ENCODE measurements at places on chromosomes 7 and 10. TPM values are rescaled to one million over a fixed set of nuclear protein-coding genes. Genes with fewer than 3 reads are reported as not detected.
A peak's percentile ranks its signal among the peaks of the same experiment; 100 is the strongest.

Gene SHH
- total RNA-seq: 1.1 TPM

Gene MSMB
- 7.4 TPM for total RNA-seq

Gene INA
- 1.3 TPM for total RNA-seq

Gene FBH1
- 79.4 TPM for total RNA-seq

Gene PRKG1
- total RNA-seq: 0.21 TPM

Gene NPY4R
- not detected for total RNA-seq

Gene WNT8B
- not detected for total RNA-seq

Gene ATP6V0A4
- total RNA-seq: 5.6 TPM

Gene CALHM2
- total RNA-seq: 0.45 TPM

GRCh38 chr7:116441534-116441933 is 58.0 kb upstream of the CAV2 start:
- no peak for DNase-seq
- H3K27me3 ChIP-seq: no peaks in the 10 kb centered on the region
- H3K4me3 ChIP-seq: no peak overlapping the region
- peak overlapping the region; percentile 71 for H3K27ac ChIP-seq

- H3K27me3 ChIP-seq: no peaks in the 10 kb centered on the region
- no peak for DNase-seq
- no peaks in the 10 kb centered on the region for H3K36me3 ChIP-seq
- peaks cover 19% of the 10 kb centered on the region for H3K4me1 ChIP-seq
Observed at GRCh38 chr10:60662917-60663614, 115.2 kb upstream of the CDK1 start.

DNA sequence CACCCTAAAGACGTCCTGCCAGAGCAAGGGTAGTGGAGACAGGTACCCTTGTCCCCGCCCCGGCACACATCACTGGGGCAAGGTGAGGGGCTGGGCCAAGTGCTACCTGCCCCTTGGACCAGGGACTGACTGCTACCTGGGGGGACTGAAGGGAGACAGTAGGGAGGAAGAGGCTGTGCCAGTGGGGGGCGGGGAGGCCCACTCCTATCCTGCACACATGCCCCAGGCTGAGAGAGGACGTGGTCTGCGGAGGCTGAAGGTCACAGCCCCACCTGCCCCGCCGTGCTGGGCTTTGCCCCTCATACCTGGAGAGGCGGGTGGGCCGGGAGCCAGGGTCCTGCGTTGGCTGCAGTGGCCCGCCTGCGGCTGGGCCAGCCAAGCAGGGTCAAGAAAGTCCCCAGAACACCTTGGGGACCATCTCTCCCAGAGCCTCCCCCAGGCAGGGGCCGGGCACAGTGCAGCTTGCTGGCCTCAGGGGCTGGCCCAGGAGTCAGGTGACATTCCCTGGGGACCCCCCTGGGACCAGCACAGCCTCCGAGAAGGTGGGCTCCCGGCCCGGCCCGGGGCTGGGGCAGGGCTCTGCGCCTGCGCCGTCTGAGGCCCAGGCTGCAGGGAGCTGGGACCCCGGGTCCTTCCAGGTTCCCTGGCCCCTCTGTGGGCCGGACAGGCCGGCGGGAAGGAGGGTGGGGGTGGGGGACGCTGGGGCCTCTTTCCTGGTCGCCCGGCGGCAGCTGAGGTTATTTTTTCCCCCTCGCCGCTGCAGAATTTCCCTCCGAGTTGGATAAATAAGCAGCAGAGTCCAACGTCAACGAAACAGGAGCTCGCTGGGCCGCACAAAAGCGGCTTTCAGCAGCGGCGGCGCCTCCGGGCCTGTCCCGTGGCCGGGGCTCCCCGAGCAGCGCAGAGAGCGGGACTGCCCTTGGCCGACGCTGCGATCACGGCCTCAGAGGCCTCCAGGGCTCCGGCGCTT is 9.8 kb upstream of the FZD9 start:
- no peak overlapping the region for H3K27ac ChIP-seq
- no peaks in the 10 kb centered on the region for H3K36me3 ChIP-seq
- H3K4me3 ChIP-seq: no peak overlapping the region
- H3K27me3 ChIP-seq: peaks cover 13% of the 10 kb centered on the region
- H3K4me1 ChIP-seq: no peaks in the 10 kb centered on the region
- no peak for DNase-seq

DNA sequence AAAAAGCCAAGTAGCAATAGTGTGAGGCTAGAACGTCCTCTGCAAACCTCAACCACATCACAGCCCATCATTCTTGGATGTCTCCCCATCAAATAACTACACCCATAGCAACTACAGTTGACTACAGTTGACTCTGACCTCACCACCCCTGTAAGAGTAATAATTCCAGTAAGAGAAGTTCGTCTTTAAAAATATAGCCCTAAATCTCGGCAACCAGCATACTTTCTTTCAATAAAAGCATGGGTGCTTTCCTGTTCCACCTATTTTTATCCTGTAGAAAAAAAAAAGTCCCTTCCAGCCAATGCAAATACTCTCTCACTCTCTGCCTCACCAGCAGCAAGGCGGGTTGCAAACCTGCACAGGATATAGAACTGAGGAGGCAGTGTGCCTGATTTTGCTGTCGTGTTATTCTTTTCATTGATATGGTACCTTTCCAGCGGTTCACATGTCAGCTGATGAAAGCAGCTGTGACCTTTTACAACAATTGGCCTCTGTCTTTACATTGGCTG is 187.5 kb upstream of the NFE2L3 start:
- no peak for DNase-seq
- no peak overlapping the region for H3K4me3 ChIP-seq
- no peaks in the 10 kb centered on the region for H3K36me3 ChIP-seq
- H3K27ac ChIP-seq: no peak overlapping the region

DNA sequence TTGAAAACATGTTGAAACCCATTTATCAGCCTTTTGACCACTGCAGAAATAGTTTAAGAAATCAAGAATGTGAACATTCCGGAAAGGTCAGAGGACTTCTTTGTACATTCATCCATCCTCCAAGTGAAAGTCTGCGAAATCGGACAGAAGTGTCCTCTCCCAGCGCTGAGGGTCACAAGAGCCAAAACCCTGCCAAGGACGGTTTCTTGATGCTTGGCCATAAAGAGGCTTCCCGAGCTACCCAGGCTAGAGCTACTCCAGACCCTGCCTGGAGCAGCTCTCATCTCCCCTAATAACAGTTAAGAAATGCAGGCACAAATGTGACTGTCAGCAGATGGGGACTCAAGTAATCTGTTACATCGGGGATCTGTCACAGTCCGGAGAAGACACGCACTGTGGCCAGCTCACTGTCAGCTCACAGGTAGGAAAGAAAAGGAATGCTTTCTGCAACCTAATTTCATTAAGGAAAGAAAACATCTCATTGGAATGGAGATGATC is 4.5 kb upstream of the CYTH3 start:
- H3K36me3 ChIP-seq: peaks cover 18% of the 10 kb centered on the region
- peaks cover 28% of the 10 kb centered on the region for H3K4me1 ChIP-seq
- DNase-seq: no peak
- no peaks in the 10 kb centered on the region for H3K27me3 ChIP-seq
- H3K27ac ChIP-seq: no peak overlapping the region

- H3K27ac ChIP-seq: peak overlapping the region; percentile 49
- peak; percentile 0 for DNase-seq
- no peaks in the 10 kb centered on the region for H3K36me3 ChIP-seq
- peaks cover 29% of the 10 kb centered on the region for H3K4me1 ChIP-seq
- no peaks in the 10 kb centered on the region for H3K27me3 ChIP-seq
Observed at GRCh38 chr10:110042891-110043290, 35.1 kb downstream of the ADD3 start.

- no peak overlapping the region for H3K4me3 ChIP-seq
- DNase-seq: peak; percentile 62
- no peaks in the 10 kb centered on the region for H3K36me3 ChIP-seq
- peaks cover 34% of the 10 kb centered on the region for H3K4me1 ChIP-seq
Observed at GRCh38 chr10:11587722-11588259, 23.7 kb downstream of the USP6NL start.

DNA sequence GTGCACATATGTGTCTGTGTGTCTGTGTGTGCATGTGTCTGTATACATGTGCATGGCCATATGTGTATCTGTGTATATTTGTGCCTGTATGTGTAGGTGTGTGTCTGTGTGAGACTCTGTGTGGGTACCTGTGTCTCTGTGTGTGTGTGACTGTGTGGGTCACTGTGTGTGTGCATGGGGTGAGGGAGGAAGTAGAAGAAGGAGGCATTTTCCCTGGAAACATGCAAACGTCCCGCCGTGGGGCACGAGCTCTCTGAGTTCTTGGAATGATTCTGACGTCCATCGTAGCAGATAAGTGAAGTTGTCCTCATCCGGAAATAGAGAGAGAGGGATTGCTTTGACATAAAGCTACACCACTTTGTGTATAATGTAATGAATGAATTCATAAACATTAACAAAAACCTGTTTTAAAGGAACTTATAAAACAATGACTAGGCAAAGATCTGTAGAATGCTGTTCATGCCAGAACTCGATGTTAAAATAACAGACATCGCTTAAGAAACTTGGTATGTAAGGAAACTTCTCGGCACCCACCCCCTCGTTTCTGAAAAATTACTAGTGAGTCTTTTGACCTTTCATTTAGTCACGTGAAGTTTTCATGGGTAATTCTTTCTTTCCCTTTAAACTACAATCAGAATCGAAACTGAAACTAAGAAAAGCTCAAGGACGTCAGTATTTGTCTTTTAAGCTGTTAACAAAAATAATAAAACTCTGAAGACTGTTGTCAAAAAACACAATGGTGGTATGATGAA is 43.6 kb upstream of the KLF6 start:
- H3K27ac ChIP-seq: peak overlapping the region; percentile 92
- peaks cover 12% of the 10 kb centered on the region for H3K36me3 ChIP-seq
- H3K4me1 ChIP-seq: peaks cover 41% of the 10 kb centered on the region
- H3K4me3 ChIP-seq: peak overlapping the region; percentile 74

DNA sequence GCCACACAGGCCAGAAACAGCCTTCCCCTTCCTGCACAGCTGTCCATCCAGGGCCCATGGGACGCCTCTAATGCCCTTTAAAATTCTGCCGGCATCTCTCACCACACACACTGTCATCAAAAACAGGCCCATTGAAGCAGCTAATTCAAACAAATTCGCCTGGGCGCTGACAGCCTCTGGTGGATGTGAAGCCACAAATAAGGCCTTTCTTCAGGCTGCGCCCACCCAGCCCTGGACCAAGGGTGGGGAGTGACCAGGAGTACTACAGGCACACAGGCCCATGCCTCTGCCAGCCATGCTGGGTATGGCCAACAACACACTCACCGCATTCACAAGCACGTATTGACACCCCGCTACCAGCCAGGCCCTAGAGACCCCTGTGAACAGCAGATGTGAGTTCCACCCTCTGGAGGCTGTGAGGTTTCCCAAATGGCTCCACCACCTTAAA is 54.6 kb downstream of the SLIT1 start:
- no peak overlapping the region for H3K27ac ChIP-seq
- H3K4me3 ChIP-seq: no peak overlapping the region
- peaks cover 95% of the 10 kb centered on the region for H3K27me3 ChIP-seq
- H3K36me3 ChIP-seq: no peaks in the 10 kb centered on the region
- no peak for DNase-seq
- H3K4me1 ChIP-seq: no peaks in the 10 kb centered on the region

- H3K4me3 ChIP-seq: no peak overlapping the region
- no peak for DNase-seq
- H3K27me3 ChIP-seq: no peaks in the 10 kb centered on the region
Observed at GRCh38 chr10:116255886-116256751, 16.9 kb downstream of the GFRA1 start.

GRCh38 chr7:11779864-11780674 is 51.9 kb downstream of the THSD7A start:
- no peak overlapping the region for H3K4me3 ChIP-seq
- H3K36me3 ChIP-seq: no peaks in the 10 kb centered on the region
- H3K27ac ChIP-seq: no peak overlapping the region

All from Calu3 (cell line).